ENCODE measurements at places on chromosomes 2 and 18.

DNA sequence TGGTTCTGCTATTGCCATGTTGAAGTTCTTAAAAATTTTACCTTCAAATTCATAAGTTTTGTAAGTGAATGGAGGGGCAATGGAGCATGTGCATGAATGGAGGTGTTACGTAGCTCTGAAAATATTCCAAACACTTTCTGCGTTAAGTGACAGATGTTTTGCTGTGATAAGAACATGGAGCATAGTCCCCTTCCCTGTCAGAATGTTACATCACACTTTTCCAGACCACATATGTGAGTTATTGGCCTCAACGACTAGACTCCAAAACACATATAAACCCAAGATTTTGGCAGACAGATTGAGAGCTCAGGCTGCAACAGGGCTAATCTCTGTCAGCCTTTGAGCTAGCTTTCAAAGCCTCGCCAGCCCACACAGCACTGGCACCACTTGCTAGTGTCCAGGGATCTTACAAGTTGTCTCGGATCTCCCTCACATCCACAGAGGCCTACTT is 27.2 kb upstream of the MFSD6 start:
- no peak for DNase-seq

DNA sequence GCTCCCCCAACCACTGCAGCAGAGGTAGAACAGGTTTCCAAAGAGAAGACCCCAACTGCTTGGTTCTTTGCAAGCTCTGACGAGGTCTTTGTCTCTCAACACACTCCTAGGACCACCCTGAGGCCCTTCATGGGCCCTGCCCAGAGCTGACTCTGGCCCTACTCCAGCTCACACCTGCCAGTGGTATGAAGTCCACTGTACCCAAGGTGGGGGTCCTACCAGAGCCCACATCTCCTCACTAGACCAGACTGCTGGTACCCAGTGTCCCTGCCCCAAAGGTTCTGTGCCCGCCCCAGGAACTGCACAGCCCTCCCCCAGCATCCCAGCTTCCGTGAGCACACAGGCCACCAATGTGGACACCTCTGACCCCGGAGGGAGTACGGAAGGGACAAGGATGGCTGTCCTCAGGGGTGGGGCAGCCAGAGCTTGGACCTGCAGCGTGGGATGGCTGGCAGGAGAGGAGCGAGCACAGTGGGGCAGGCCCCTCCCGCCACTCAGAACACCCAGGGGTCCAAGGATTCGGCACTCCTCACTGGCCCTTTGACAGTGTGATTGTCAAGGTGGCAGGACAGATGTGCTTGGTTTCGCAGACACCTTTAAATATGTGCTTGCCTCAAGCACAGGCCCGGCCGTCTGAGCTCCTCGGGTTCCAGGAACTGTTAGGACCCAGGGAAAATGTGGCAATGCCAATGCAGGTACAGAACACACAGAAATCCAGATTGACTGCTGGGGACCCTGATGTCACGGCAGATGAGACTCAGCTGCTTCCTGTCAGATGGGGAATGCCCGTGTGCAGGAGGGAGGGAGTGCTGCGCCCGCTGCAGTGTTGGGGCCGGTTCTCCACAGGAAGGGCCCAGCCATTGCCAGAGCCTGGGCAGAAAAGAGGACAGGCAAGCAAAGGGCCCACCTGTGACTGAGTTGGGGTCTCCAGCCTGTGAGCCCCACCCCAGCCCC is 51.2 kb downstream of the MTERF4 start:
- no peak for DNase-seq

DNA sequence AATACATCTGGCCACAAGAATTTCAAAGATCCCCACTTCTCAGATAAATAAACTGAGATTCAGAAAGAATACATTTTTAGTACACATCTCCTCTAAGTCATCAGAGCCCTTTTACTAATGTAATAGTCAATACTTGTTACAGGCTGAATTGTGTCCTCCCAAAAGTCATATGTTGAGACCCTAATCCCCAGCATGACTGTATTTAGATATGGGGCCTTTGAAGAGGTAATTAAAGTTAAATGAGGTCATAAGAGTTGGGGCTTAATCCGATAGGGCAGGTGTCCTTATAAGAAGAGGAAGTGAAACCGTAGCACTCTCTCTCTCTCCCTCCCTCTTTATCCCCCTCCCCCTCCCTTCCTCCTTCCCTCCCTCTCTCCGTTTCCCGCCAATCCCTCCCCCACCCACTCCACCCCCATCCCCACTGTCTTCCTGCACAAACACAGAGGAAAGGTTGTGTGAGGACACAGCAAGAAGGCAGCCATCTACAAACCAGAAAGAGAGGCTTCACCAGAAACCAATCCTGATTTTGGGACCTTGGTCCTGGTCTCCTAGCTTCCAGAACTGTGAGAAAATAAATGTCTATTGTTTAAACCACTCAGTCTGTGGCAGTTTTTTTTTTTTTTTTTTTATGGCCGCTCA is 66.6 kb upstream of the ZNF397 start:
- DNase-seq: no peak

- DNase-seq: peak; percentile 29
These were observed 10.7 kb upstream of the IAH1 start for GRCh38 chr2:9463698-9464034.

- DNase-seq: no peak
These were observed 41.9 kb downstream of the BMPR2 start for GRCh38 chr2:202418027-202418426.

DNA sequence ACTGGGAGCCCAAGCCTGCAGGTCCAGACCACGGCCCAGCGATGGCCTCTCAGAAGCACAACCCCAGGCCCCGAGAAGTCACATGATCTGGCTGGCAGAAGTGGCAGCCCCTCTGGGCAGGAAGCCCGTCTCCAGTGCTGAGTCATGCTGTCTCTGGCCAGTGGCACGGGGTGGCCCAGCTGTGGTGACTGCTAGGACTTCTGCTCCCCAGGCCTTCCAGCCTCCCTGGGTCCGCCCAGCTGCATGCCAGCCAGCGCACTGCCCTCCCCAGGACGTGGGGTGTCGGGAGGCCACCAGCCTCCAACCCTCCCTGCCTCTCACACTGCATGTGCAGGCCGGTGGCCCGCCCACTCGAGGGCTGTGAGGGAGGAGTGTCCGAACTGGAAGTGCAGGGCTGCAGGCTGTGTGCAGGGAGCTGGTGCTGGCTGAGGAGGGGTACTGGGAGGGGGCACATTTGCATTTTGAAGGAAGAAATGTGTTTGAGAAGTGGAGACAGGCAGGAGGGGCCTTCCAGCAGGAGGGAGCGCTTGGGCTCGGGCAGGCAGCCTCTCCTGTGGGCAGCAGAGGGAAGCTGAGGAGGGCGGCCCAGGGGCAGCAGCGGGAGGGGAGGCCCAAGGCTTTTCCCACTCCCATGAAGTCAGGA is 17.0 kb upstream of the HPCAL1 start:
- peak; percentile 24 for DNase-seq

GRCh38 chr2:20538308-20539132 is 91.6 kb downstream of the RHOB start:
- no peak for DNase-seq

- DNase-seq: peak; percentile 63
These were observed 231.4 kb downstream of the LRRTM1 start for GRCh38 chr2:80073134-80073561.

DNA sequence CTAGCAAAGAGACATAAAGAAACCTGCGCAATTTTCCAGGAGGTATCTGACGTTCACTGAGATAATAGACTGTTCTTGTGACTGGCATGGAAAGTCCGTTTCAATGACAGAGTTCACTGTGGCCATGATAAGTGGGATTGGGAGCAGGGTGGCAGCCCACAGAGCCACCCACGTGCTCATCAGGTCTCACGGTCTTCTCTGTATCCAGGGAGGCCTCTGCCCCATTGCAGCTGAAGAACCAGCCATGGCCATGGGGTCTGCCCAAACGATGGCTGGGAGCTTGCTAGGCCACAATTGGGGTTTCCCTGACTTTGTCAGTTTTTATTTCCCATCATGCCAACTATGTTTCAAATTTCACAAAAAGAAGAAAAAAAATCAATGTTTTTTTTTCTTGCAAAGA is 57.2 kb downstream of the PDCL3 start:
- no peak for DNase-seq

DNA sequence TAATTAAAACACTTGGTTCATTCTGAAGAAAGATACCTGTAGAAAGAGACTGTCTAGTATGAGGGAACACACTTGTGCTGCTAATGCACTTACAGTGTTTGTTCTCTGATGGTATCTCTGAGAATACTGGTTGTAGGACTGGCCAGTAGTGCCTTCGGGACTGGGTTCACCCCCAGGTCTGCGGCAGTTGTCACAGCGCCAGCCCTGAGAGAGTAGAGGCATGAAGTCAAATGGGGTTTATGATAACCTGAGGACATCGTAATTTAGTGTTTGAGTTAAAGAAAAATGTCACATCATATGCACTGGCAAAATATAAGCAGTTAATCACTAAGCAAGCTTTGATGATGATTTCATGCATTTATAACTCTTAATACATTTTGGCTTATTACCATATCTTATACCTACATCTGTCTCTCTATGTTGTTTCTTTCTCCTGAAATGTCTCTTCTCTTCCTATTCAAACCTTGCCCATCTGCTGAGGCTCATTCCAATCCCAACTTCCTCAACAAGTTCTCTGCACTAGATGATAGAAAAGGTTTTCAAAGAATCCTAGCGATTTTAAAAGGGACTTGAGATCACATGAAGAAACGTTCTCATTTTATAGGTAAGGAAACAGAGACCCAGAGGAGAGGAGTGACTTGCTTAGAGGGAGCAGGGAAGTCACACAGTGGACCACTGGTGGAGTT is 50.2 kb downstream of the ATIC start:
- no peak for DNase-seq

DNA sequence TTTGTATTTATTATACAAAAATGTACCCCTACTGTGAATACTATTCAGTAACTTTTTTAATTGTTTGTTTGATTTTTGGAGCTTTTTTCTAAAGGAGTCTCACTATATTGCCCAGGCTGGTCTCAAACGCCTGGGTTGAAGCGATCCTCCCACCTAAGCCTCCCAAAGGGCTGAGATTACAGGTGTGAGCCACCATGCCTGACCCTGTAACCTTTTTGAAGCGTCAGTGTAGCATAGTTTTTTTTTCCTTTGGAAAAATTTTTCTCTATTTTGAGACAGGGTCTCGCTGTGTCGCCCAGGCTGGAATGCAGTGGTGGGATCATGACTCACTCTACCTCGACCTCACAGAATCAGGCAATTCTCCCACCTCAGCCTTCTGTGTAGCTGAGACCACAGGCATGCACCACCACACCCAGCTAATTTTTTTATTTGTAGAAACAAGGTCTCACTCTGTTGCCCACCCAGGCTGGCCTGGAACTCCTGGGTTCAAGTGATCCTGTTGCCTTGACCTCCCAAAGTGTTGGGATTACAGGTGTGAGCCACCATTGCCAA is 2.0 kb downstream of the GMCL1 start:
- peak; percentile 10 for DNase-seq

DNA sequence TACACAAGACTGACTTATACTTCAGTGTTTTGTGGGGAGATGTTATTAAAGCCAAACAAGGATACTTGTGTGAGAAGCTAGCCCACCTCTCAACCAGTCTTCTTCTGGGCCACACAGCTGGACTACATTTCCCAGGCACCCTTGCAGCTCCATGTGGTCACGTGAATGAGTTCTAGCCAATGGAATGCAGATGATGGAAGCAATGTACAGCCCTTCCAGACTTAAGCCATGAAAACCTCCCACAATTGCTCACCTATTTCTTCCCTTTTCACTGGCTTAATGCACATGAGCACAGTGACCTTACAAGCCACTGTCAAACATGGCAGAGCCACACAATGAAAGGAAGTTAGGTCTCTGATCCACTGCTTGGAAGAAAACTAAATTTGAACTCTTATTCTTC is 20.4 kb upstream of the FEZ2 start:
- DNase-seq: peak; percentile 86

DNA sequence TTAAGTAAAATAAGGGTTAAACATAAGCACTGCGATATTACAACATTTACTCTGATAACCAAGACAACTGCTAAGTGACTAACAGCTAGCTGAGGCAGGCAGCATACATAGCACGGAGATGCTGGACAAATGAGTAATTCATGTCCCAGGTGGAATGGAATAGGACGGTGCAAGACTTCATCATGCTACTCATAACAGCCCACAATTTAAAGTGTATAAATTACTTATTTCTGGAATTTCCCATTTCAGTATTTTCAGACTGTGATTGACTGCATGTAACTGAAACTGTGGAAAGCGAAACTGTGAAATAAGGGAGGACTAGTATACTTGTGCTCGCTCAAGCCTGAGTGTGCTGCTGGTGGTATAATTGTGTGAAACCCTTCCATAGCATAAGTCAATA is 12.9 kb downstream of the IER3IP1 start:
- peak; percentile 87 for DNase-seq

GRCh38 chr2:59150217-59150849 is 909.2 kb upstream of the FANCL start:
- no peak for DNase-seq

DNA sequence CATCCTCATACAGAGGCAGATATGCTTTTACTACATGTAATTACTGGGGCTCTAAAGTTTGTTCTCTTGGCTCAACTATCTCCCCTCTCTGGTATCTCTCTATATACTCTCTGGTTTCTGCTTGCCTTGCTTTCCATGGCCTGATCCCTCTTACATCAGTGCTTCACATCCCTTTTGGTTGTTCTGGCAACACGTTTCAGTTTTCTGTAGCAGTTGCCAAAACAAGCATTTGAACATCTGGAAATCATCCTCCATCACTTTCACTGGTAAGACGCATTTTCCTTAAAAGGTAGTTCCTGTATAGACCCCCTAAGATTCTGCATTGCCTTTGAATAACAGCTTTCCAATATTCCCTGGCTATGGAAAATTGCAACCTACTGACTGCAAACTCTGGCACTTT is 25.9 kb downstream of the COL5A2 start:
- DNase-seq: no peak

All from amniotic epithelial cell (primary cell).